ENCODE measurements at places on chromosomes 7 and 10.

DNA sequence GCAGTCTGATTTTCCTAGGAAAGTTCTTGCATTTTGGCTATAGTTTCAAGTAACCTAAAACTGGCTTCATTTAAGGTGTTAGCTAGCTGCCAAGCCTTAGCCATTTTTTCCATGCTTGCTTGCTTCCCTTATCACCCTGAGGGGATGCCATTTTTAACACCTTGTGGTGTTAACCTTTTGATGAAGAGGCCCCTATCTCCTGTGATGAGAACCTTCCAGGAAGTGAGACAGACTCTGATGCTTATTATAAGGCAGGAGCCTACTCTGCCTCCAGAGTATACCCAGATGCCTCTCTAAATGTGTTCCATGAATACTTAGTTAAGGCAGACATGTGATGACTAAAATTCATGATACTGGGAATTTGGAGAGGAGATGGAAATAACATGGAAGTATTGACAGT lies 4.9 kb upstream of the VWA2 start:
- DNase-seq, result no peak

GRCh38 chr7:78770422-78771410 lies 682.8 kb downstream of the MAGI2 start:
- no peak for DNase-seq

GRCh38 chr10:129969184-129969910 lies 5.3 kb upstream of the EBF3 start:
- no peak for DNase-seq

DNA sequence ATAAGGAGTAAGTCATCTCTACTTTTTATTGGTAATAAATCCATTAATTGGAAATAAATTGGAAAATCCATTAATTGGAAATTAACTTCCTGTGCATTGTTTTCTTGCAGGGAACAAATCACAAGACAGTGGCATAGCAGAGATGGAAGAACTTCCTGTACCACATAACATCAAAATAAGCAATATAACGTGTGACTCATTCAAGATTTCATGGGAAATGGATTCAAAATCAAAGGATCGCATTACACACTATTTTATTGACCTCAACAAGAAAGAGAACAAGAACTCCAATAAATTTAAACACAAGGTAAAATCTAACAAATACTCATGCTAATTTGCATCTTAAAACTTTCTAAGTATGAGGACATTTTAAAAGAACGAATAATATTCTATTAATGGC lies 57.8 kb downstream of the PHYHIPL start:
- no peak for DNase-seq

- DNase-seq, result no peak
These were observed 19.1 kb downstream of the AUTS2 start for GRCh38 chr7:69617364-69617763.

DNA sequence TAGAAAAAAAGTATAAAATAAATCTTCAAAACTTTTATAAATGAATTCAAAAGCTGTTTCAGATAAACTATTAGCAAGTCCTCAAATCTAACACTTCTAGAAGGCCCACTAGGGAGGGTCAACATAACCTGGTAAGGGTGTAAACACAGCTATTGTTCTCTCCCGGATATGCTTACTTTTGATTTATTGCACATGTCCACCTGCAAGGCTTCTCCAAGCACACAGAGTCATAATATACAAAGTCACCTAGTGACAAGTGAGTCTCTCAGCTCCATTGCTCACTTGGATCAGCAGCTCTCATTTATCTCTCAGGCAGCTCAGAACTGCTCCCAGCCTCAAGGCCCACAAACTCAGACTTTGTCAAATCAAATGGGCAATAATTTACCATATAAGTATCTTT lies 44.0 kb upstream of the COL1A2 start:
- DNase-seq, result no peak

- DNase-seq, result no peak
These were observed 13.3 kb upstream of the ZC3HAV1L start for GRCh38 chr7:139049111-139049510.

DNA sequence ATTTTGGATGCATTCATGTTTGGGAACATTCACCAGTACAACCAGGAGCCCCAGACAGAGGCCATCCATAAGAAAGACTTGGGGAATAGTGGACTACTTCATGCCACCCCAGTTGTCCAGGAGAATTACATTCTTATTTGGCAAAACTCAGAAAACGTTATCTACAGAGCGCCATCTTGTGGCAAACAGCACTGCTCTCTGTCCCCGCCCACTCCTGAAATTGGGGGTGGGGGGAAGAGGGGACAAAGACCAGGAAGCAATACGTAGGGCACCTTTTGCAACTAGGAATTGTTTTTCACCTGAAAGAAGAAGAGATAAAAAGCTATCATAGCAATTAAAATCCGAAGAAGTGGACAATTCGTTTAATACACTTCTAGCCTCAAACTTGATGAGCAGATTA lies 134.6 kb upstream of the MGMT start:
- DNase-seq, result peak; percentile 73

DNA sequence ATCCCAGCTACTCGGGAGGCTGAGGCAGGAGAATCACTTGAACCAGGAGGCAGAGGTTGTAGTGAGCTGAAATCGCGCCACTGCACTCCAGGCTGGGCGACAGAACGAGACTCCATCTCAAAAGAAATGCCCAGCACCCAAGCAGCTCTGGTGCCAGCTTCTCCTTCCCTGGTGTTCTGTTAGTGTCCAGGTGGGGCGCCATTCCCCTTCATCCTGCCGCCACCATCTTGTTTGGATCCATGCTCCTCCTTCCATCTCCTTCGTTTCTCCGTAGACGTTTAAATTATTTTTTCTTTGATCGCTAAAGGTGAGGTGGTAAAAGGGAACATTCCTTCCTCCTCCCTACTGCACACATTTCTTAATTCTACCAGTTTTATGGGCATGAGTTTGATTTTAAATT lies 30.3 kb downstream of the PROSER2 start:
- DNase-seq, result no peak

GRCh38 chr10:129978322-129978721 lies 14.2 kb upstream of the EBF3 start:
- no peak for DNase-seq

GRCh38 chr10:61992059-61992460 lies 90.6 kb downstream of the ARID5B start:
- no peak for DNase-seq
